ENCODE measurements at places on chromosomes 2 and 18.

GRCh38 chr2:215283221-215283620, 28.6 kb upstream of the ATIC start:
- DNase-seq, result no peak

- no peak for DNase-seq
Observed at GRCh38 chr18:31581498-31582197, 10.0 kb upstream of the TTR start.

GRCh38 chr2:106098081-106098480, 96.0 kb downstream of the UXS1 start:
- DNase-seq, result no peak

DNA sequence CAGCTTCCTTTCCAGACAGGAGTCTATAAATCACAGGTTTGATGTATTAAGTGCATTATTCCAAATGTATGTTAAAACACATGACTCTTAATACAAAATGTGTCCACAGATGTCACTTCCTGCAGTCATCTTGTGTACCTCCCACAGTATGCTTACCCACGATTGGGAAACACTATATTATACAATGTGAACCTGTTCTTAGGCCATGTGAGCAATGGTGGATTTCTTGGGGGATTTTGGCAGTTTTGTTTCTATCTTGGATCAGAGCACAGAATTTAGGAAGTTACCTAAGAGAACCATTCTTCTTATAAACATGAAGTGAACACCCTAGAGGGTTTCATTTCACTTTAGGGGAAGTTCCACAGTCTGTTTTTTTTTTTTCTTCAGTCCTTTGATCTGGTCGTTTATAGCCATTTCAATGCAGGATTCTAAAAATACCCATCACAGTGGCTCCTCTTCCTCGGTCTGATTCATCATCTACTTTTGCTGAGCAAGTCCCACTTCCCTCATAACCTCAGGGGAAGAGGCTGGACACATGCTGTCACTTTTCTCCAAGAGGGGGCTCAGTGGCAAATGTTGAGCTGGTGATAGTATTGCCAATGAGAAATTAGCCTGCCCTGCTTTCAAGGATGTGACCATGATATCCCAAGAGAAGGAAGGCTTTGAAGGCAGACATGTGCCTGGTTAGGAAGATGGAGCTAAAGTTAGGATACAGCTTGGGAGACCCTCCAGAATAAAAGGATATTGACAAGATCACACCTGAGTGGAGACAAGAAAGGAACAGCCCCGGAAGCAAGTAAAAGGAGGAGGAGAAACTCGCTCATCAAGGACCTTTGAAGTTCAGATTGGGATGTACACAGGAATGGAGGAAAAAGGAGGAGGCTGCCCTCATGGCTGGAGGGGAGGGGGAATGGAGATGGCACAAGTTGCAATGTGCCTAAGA, 22.6 kb downstream of the PLEK start:
- DNase-seq, result no peak

DNA sequence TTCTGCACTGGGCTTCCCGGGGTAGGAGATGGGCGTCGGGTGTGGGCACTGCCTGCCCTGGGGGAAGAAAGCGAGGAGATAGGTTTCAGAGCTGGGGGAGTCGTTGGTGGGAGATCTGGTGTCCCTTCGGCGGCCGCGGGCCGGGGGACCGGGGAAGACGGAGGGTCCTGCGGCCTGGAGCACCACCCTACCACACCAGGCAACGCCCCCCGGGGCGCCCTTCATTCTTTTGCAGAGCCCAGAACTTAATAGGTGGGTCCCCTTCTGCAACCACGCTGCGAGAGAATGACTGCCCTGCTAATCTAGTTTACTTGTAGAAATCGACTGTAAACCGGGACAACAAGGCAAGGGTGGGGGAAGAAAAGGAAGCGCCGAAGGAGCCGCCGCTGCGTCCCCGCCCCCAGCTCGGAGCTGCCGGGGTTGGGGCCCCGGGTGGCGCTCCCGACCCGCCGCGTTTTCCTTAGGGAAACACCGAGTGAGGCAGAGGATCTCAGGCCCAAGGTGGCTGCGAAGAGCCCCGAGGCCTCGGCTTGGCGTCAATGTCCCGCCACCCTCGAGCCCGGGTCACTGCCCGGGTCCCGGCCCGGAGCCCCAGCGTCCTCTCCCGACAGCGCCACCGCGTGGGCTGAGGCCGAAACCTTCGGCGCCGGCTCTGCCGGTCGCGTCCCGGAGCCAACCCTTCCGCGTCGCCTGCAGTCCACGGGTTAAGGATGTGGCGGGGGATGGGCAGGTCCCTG, 5.4 kb upstream of the SATB2 start:
- DNase-seq, result no peak

DNA sequence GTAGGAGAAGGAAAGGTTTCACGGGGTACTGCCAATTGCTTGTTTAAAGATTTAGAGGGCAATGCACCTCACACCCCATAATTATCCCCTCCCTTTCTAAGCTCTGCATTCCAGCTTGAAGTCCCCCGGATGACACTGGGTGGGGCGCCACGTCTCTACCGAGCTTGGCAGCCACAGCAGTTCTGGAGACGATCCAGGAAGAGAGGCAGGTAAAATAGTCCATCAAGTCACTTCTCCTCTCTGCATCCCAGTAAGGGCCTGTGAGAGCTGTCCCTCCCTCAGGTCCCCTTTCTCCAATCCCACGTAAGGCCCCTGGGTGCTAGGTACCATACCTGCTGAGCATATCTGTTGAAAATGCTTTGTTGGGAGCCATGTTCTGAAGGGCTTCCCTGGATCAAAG, 65.7 kb downstream of the CAPN13 start:
- DNase-seq, result no peak

GRCh38 chr2:174623690-174624089, 26.1 kb upstream of the WIPF1 start:
- no peak for DNase-seq

- no peak for DNase-seq
Observed at GRCh38 chr2:202682274-202682673, 47.5 kb downstream of the FAM117B start.

DNA sequence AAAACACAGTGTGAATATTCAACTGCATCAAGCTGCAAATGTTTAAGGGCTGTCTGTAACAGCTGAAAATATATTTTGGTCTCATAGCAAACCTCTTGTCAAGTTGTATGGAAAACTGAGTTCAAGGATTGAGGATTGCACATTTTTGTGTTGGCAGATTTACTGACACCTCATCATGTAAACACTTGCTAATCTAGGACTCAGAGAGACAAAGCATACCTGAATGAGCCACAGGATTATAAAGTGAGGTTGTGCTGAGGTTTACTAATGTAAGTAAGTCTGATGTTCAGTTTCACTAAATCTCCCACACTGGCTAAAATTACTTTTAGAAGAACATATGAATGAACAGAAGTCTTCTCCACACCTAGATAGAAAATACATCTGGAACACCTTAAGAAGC, 1993.1 kb upstream of the CELF4 start:
- DNase-seq, result no peak

DNA sequence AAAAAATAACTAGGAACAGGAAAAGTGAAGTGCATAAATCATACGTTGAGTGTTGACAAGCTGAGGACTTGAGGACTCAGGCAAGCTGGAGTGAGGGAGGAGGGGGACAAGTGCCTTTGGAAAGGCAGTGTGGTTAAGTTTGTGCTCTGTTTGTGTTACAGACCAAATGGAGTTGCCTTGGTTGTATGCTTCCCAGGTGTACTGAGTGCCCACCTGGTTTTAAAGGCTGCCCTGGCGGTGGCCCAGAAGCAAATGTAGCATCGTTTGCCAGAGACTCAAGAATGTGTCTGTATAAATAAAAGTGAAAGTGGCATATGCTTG, 240.9 kb downstream of the PRKCE start:
- DNase-seq, result no peak

GRCh38 chr2:136705336-136705735, 60.0 kb upstream of the THSD7B start:
- no peak for DNase-seq

GRCh38 chr2:241223211-241224017, 34.9 kb downstream of the ANO7 start:
- no peak for DNase-seq

- DNase-seq, result no peak
Observed at GRCh38 chr18:8525692-8526091, 83.5 kb upstream of the RAB12 start.

GRCh38 chr2:63048367-63049171, 2.1 kb upstream of the OTX1 start:
- peak; percentile 1 for DNase-seq

DNA sequence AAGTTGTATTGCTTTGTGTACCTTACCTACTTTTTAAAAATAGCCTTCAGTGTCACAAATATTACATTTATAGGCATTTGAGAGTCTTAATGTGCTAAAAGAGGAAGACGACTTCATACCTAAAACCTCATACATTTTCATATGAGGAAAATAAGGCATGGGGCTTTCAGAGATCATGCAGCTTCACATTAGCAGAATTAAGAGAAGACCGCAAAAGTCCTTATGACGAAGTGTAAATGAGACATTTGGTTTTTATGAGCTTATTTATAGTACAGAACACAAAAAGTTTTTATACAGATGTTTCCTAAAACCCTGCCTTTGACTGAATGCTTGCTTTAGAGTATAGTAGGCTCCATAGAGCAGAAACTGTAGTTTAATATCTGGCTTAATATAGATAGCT, 10.1 kb upstream of the CCDC138 start:
- no peak for DNase-seq

DNA sequence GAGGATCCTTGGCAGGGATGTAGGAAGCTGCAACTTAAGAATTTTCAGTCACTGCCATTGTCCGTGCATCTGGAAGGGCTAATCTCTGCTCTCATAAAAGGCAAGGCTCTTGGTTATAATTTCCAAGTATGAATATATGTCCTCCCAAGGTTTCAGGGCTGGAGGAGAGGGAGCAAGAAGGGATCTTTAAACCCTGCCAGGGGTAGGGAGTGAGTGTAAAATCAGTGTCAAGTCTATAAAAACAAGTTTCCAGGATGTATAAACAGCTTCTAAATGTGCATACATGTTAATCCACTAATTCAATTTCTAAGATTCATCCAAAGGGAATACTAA, 110.2 kb upstream of the CYRIA start:
- no peak for DNase-seq

GRCh38 chr2:211512806-211513205, 956.4 kb downstream of the CPS1 start:
- no peak for DNase-seq

DNA sequence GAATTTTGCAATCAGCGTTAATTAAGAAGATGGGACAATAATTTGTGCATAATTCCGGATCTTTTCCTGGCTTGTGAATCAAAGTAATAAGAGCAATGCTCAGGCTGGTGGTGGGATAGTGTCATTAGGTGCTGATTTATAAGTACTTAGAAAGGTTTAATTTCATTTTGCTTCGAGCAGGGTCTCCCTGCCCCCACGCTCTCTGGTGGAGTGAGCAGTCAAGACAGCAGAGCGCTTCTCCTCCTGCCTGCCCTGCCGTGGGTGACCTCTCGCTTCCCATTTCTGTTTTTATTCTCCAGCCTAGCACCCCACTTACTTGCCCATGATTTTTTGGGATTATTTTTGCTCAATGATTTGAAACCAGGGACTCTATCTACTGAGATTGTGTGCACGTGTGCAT, 7.1 kb downstream of the ASB18 start:
- no peak for DNase-seq

- DNase-seq, result no peak
Observed at GRCh38 chr18:78207942-78208341, 771.7 kb upstream of the SALL3 start.

DNA sequence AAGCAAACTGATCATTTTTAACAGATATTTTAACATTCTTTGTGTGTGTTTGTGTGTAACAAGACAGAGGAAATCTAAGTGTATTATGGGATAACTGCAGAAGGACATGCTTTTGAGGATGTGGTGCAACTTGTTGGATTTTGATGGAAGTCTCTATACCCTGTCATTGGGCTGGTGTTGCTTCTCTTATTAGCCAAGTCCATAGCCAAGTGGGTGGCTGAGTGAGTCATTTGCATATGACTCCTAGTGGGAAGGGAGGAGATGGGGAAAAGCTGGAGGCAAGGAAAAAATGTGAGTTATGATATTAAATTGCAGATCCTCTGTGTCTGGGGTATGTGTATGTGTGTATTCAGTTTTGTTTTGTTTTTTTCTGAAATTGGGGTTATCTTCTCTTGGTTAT, 879.9 kb downstream of the DCC start:
- DNase-seq, result no peak

DNA sequence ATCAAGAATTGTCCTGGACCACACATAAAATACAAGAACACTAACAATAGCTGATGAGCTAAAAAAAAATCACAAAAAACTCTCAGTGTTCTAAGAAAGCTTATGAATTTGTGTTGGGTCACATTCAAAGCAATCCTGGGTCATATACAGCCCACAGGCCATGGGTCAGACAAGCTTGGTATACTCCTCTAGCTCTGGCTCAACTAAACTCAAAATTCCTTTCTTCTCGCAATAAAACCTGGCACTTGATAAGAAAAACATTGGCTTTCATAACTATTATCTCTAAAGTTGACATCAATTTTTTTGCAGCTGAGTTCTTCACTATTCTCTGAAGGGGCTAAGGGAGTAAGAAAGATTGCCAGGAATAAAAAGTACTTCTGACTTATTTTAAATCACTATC, 38.3 kb downstream of the FBXO48 start:
- DNase-seq, result no peak

- DNase-seq, result no peak
Observed at GRCh38 chr2:218023636-218024035, 20.8 kb upstream of the TNS1 start.

- no peak for DNase-seq
Observed at GRCh38 chr2:218961651-218962570, 2.4 kb downstream of the CDK5R2 start.
